ENCODE measurements at places on chromosomes 1 and 21.

- DNase-seq = no peak
These were observed 6.8 kb downstream of the RRAGC start for GRCh38 chr1:38852780-38853179.

GRCh38 chr21:32888971-32889370, 117.4 kb upstream of the PAXBP1 start:
- no peak for DNase-seq

- no peak for DNase-seq
These were observed 58.9 kb downstream of the TGFBR3 start for GRCh38 chr1:91827087-91827458.

DNA sequence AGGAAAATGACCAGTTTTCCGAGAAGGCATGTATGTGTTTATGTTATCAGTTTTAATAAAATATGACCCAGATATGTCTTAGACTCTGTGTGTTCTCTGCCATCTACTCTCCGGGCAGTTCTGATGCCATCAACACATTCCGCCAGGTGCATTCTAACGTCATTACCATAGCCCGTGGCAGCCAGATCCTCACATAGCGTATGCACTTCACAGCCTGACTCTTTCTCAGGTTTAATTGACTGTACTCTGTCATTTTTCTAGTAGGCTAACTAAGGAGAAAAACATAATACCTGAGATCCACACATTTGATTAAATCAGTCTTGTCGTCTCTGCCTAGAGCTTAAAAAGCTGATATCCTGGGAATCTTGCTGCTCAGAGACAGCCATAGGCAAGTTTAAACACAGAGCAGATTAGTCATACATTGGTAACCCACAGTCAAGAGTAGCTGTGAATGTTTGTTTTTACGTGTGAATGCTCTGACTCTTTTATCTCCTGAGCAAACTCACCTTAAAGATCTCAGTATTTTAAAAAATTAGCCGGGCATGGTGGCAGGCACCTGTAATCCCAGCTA, 175.9 kb downstream of the GREM2 start:
- no peak for DNase-seq

GRCh38 chr1:226201029-226201593, 14.6 kb upstream of the ACBD3 start:
- DNase-seq = no peak

DNA sequence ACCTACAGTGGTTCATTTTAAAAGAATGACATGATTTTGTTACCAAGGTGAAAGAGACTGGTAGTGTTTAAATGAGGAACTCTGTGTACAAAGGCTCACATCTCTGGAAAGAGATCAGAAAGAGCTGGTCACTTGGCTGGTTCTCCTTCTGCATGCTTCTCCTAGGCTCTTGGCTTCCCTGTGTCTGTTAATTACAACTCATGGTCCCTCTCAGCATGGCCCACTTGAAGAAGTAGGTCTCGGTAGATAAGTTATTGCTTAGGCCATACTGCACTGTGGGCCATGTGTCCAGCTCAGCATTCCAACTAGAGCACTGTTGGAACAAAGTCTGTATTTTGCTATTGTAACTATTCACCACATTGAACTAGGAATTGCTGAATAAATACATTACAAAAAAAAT, 91.1 kb downstream of the KIAA0319L start:
- DNase-seq = no peak

DNA sequence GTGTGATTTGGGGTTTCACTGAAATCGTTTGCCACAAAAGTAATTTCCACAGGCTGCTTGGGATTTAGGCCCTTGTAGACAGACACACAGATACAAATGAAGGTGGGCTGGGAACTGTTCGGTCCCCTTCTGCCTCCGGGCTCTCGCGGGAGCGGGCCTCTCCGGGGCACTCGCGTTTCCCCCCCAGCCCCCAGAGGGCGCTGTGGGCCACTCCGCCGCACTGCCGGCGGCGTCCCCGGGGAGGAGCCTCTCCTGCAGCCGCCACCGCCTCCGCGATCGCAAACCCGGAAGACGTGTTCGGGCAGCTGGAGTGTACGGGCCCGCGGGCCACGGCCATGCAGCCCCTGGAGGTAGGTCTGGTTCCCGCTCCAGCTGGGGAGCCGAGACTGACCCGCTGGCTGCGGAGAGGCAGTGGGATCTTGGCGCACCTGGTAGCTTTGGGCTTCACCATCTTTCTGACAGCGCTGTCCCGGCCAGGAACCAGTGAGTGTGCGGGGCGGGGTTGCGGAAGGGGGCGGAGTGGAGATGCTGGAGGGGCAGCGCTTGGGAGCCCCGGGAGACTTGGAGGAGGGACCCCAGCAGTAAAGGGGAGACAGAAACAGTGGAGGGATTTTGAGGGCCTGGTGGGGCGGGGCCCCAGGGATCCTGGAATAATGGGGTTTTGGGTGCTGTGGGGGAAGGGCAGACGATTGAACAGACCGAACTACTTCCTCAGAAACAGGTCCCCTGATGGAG, at the start of gene CYB561D1:
CYB561D1 (plus strand) TSS at position 290 of the 735 bp plus-strand sequence; CDS start at position 336, 46 bp downstream.
- DNase-seq = peak; percentile 89

DNA sequence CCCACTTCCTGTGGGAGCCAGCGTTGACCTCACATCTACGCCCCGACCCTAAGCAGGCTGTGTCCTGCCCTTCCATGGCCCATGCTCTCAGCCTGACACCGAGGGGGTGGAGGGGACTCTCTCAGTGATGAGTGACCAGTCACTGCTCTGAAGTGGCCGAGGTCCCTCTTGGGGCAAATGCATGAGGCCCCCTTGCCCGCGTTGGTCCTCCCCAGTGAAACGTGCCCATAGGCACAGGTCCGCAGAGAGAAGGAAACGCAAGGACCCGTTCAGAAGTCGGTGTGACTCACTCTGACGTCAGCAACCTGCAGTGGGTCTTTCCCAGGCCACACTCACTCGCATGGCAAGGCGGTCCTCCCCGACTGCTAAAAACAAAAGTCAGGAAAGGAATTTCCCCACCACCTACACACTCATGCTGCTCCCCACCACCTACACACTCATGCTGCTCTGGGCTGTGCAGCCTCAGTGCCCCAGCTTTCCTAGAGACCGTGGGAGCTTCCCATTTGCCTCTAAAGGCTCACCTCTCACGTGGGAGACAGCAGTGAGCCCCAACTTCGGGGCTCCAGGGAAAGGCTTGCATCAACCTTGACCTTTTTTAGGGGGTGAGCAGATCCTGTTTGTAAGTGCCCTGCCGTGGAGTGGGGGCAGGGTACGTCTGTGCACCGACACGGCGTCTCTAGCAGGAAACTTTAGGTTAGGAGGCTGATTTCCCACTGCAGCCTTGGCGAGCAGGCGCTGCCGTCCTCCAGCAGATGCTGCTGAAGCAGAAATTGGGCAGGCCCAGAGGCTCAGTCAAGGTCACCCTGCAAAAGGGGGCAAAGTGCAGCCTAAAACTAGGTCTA, 11.4 kb downstream of the UBASH3A start:
- peak; percentile 74 for DNase-seq

- no peak for DNase-seq
These were observed 22.1 kb downstream of the AHDC1 start for GRCh38 chr1:27581823-27582243.

- no peak for DNase-seq
These were observed 4.7 kb downstream of the SLC1A7 start for GRCh38 chr1:53137729-53138128.

DNA sequence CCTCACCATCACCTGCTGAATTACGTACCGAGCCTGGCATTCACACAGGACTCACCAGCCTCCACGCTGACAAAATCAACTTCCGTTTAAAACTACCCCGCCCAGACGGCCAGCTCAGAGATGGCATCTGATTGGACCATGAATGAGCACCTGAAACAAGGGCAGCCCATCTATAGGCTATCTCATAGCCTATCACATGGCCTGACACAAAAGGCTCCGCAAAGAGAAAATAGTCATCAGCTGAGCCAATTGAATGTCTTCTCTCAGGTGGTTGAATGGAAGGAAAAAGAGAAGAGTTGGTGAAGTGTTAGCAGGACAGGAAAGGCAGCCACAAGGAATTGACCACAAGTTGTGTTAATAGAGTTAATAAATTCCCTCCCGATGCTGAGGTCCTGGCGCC, 50.6 kb upstream of the ZC3H12A start:
- no peak for DNase-seq

- DNase-seq = no peak
These were observed 19.5 kb downstream of the SZRD1 start for GRCh38 chr1:16386454-16387113.

- no peak for DNase-seq
These were observed 1021.5 kb upstream of the ADGRL2 start for GRCh38 chr1:80779275-80779674.

- peak; percentile 66 for DNase-seq
These were observed at the start of gene TNFRSF25 for GRCh38 chr1:6466023-6466422. TSS of gene TNFRSF25 (minus strand) at chr1:6466173. CDS start at chr1:6466107, 66 bp downstream.

- DNase-seq = no peak
These were observed 35.0 kb downstream of the ACKR1 start for GRCh38 chr1:159239551-159240220.

DNA sequence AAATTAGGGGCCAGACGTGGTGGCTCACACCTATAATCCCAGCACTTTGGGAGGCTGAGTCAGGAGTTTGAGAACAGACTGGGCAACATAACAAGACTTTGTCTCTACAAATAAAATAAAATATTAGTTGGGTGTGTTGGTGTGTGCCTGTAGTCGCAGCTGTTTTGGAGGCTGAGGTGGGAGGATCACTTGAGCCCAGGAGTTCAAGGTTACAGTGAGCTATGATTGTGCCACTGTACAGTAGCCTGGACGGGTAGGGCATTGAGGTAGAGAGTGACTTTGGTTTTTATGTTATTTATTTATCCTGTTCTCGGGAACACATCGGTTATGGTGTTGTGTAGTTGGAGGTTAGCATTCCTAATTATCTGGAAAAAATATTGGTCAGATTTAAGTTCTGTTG, 19.5 kb downstream of the KIF1B start:
- no peak for DNase-seq

GRCh38 chr1:5239911-5240310, 585.5 kb downstream of the AJAP1 start:
- DNase-seq = no peak

GRCh38 chr1:87678266-87678665, 349.6 kb downstream of the LMO4 start:
- no peak for DNase-seq

GRCh38 chr1:241688940-241689368, 36.9 kb downstream of the WDR64 start:
- DNase-seq = no peak

Data from activated effector memory CD4-positive, alpha-beta T cell treated with Interleukin-2 at 50 U/mL for 16 hours (primary cell).